ENCODE measurements at places on chromosomes 16 and 17. TPM values are rescaled to one million over a fixed set of nuclear protein-coding genes. Genes with fewer than 3 reads are reported as not detected.

DNA sequence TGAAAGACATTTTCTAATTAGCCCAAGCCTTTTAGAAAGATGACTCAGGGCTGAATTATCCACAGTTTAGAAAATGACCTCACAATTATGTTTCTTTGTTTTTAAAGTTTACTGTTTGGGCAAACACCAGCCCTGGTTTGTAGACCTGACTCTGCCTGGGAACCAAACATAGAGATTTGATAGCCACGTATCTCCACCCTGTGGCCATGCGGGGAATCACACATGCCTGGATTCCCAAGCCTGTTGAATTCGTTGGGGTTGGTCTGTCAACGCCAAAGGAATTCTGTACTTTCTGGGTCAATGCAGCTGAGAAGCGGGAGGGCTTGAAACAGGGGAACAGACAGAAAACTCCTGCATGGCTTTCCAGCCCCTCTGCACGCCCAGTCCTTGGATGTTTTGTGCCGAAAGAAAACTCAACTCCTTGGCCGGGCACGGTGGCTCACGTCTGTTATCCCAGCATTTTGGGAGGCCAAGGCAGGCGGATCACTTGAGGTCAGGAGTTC is 26.9 kb downstream of the CD300A start:
- DNase-seq: peak; percentile 65

- no peak for DNase-seq
Measured at GRCh38 chr17:59432657-59433056, 101.2 kb downstream of the YPEL2 start.

GRCh38 chr16:8989099-8989878 is 25.6 kb upstream of the USP7 start:
- DNase-seq: no peak

DNA sequence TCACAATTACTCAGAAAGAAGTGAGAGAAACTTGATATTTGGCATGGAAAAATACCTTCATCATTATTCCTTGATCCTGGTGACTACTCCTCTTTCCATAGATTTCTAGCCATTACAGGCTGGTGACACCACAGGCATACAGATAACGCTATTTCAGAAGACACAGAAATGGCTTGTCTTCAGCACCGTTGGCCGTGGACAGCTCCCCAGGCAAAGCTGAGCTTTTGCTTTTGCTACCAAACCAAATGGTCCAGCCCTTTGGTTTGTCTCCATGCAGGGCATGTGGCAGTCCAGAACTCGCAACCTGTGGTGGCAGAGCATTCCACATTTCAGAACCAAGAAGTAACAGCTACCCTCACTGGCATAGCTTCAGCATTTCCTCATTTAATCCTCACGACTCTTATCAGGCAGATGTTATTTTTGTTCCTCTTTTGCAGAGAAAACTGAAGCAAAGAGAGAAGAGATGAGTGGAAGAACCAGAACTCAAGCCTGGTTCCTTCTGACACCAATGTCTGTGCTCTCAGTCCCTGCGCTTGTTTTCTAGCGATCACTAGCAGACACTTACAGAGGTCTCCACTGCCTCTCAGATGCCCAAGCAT is 55.5 kb downstream of the HS3ST4 start:
- DNase-seq: no peak

- DNase-seq: no peak
Measured at GRCh38 chr17:16928406-16929034, 43.4 kb downstream of the TNFRSF13B start.

- DNase-seq: no peak
Measured at GRCh38 chr16:14014284-14014625, 56.9 kb upstream of the MRTFB start.

DNA sequence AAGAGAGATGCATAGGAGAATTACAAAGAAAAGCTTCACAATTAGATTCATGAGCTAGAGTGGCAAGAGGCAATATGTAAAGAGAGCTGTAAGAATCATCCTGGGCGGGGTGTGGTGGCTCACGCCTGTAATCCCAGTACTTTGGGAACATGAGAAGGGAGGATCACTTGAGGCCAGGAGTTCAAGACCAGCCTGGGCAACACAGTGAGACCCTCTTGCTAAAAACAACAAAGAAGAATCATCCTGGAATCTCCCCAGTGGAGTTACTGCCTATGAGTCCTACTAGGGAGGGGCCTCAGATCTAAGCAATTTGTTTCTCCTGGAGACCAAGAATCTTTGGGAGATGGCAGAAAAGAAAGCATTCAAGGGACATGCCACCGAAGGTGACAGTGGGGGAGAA is 119.1 kb downstream of the HIC1 start:
- DNase-seq: no peak

GRCh38 chr17:72829883-72830282 is 262.6 kb downstream of the SLC39A11 start:
- no peak for DNase-seq

DNA sequence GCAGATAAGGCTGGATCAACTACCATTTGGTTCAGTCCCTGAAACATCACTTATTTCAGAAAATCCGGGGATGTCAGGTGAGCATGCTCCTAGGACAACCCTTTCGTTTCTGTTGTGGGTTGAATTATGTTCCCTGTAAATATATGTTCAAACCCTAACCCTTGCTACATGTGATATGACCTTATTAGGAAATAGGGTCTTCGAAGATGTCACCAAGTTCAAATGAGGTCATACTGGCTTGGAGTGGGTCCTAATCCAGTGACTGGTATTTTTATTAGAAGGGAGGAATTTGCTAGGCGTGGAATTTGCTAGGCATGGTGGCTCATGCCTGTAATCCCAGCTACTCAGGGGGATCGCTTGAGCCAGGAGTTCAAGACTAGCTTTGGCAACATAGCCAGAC is 21.3 kb downstream of the SNX20 start:
- DNase-seq: no peak

DNA sequence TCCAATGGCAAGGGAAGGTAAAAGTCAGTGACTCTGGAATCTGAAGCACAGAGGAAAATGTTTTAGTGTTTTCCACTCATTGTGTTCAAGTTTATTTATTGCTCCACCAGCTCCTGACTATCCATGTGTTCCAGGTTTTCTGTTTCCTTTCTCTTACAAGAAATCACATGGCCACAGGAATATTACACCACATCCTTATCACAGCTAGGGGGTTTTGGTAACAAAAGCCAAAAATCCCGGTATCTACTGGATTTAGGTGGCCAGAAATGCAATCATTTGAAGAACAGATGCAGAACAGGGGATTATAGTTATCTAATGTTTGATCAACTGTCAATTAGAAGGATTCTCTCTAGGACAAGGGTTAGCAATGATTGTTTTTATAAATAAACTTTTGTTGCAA is 47.9 kb downstream of the STH start:
- no peak for DNase-seq

GRCh38 chr17:59361386-59361785 is 29.9 kb downstream of the YPEL2 start:
- no peak for DNase-seq

GRCh38 chr16:88383401-88384221 is 852 bp downstream of the ZNF469 start:
- peak; percentile 61 for DNase-seq

Gene CD300A
- total RNA-seq: 0.99 TPM

Gene PLLP
- 3.6 TPM for total RNA-seq

Gene CA4
- 35.1 TPM for total RNA-seq

Gene RRN3
- 27.4 TPM for total RNA-seq

Gene SLC4A1
- total RNA-seq: 0.11 TPM
